ENCODE measurements at places on chromosomes 12 and 14.

- peaks cover 14% of the 10 kb centered on the region for H3K27me3 ChIP-seq
- DNase-seq, result no peak
- H3K4me1 ChIP-seq, result peaks cover 29% of the 10 kb centered on the region
- no peak overlapping the region for H3K27ac ChIP-seq
- H3K36me3 ChIP-seq, result peaks cover 9% of the 10 kb centered on the region
- no peak overlapping the region for H3K4me3 ChIP-seq
Measured at GRCh38 chr12:52009081-52009751, 2.5 kb downstream of the TAMALIN start.

DNA sequence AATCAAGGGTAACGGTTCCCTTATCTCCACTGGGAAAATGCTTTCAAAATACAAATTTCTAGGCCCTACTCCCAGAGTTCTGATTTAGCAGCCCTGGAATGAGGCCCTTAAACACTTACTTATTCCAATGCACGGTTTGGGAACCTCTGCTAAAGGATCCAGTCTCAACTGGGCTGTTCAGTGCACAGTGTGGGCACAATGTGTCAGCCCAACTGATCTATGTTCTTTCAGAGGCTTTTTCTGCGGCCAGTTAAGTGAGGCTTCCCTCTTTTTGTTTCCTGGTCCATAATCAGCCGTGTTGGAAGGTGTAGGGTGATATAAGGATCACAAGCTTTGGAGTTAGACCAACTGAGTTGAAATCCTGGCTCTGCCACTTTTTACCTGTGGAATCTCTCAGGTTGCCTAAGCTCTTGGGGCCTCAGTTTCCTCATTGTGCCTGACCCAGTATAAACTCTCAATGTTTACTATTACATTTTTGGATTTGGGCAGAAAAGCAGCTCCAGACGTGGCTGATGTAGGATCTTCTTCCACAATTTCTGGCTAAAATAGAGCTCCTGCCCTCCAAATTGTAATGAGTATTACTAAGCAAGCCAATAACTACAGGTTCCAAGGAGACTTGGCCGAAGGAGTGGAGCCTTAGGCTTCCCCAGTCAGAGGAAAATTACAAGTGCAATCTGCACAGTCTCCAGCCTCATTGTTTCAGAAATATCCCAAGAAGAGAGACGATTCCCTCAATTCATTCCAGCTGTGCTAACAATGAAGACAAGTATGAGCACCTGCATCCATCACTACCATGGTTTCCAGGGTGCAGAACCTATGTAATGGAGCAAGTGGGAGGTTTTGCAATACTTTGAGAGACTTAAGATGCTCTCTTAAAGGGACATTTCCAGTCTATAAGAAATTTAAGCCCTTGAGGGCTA, 2.3 kb upstream of the ANGEL1 start:
- no peak overlapping the region for H3K27ac ChIP-seq
- no peak overlapping the region for H3K4me3 ChIP-seq
- no peak for DNase-seq
- H3K4me1 ChIP-seq, result peaks cover 19% of the 10 kb centered on the region
- H3K27me3 ChIP-seq, result peaks cover 5% of the 10 kb centered on the region

DNA sequence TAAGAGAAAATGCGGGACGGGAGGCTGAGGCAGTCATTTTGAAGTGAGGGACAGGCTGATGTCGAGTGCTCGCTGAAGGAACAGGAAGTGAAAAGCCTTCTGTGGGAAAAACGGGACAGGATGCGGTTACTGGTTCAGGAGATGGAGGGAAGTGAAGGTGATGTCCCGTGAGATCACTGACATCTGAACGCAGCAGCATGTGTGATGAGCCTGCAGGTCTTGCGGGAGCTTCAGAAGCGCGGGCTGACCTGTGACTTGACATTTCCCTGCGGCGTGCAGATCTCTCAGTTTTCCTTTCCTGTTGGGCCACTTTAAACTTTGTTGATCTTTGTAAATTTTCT, 77.8 kb downstream of the DDX51 start:
- no peak overlapping the region for H3K4me3 ChIP-seq
- H3K27ac ChIP-seq, result no peak overlapping the region
- no peaks in the 10 kb centered on the region for H3K4me1 ChIP-seq
- H3K27me3 ChIP-seq, result no peaks in the 10 kb centered on the region
- no peak for DNase-seq

DNA sequence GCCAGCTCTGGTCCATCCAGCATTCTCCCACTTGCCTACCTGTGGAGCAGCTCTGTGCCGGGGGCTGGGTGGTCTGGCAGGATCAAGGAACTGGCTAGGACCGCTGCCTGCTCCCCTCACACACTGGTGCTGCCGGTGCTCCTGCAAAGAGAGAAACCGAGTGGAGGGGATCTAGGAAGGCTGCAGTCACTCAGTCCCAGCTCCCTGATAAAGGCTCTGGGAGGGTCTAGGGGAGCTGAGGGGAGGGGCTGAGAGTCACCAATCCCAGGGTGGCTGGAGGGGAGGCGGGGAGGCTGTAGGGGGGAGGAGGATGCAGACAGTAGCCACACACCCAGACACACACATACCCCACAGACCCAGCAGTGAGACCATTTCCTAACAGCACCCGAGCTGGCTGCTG, at the start of gene TAC3:
TSS of gene TAC3 (minus strand) at position 182 of the 400 bp plus-strand sequence. CDS start 732 bp downstream, outside the sequence.
- DNase-seq, result no peak
- no peaks in the 10 kb centered on the region for H3K36me3 ChIP-seq
- no peaks in the 10 kb centered on the region for H3K4me1 ChIP-seq
- no peak within 1 kb of the TSS for H3K27ac ChIP-seq

DNA sequence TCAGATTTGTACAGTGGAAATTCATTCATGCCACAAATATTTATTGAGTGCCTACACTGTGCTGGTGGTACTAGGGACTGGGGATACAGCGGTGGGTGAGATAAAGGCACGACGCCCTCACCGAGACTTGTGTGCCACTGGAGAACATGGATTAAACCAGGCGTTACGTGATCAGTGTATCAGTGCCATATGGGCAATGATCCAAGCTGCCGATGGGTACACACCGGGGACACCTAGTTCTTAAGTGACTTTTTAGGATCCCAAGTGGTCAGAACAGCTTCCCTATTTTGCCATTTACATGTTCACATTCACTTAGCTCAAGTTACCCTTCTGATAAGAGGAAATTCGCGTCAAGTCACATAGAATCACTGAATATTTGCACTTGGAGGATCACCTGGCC, 236.7 kb downstream of the CACNA1C start:
- no peak for DNase-seq
- H3K27ac ChIP-seq, result no peak overlapping the region
- no peaks in the 10 kb centered on the region for H3K27me3 ChIP-seq
- H3K36me3 ChIP-seq, result no peaks in the 10 kb centered on the region

All from SJSA1 (cell line).